ENCODE measurements at places on chromosomes 2 and 18.

GRCh38 chr2:140392824-140393223, 1612.6 kb upstream of the NXPH2 start:
- no peak for DNase-seq

DNA sequence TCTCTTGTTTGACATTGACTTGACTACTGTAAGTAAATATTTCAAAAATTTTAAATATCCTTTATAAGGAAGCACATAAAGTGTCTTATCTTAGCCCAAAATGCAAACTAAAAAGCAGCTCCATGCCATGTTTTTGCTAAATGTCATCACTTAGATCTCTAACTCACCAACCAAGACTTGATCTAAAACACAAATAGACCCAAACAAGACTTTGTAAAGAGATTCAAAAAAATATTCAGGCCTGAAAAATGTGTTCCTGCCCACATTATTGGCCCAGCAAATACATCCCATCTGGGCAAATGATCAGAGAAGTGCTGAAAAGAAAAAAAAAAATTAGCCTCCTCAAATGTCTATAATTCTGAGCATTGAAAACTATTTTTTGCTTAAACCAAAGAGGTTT, 187.6 kb downstream of the MREG start:
- no peak for DNase-seq

- DNase-seq = peak; percentile 23
These were observed 860 bp upstream of the KCNJ3 start for GRCh38 chr2:154697418-154698252.

GRCh38 chr2:28155086-28155485, 237.6 kb upstream of the FOSL2 start:
- no peak for DNase-seq

DNA sequence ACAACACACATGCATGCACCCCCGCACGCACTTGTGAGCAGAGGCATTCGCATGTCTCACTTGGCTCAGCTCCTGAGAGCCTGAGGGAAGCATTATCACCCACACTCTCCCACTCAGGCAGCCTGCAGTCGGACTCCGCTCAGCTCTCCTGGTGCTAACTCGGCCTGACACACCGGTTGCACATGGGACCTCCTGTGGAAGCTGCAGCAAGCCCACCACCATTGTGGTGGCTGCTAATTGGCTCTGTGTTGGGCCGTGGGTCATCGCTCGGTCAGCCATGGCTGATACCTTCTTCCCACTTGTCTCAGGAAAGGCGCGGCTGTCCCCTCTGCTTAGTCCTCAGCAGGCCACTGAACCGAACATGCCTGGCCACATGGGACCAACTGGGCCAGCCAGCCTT, 13.7 kb upstream of the TEX261 start:
- no peak for DNase-seq

GRCh38 chr2:166104773-166105172, 23.0 kb downstream of the SCN1A start:
- DNase-seq = no peak

DNA sequence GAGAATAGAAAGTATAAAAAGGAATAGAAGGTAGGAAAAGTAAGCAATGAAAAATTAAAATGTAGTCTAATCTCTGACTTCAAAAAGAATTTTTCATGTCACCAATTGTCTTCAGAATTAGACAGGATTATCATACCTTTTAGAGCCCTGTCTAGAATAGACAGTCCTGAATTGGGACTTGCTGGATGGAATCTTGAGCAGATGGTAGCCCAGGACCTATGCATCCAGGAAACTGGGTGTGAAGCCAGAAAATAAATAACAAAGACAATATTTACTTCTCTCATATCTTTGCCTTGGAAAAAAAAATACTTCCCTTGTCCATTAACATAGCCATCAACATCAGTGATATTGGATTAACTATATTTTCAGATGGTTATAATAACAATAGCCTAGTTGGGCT, 97.8 kb upstream of the UNC80 start:
- no peak for DNase-seq

- DNase-seq = no peak
These were observed 58.6 kb downstream of the FN1 start for GRCh38 chr2:215377283-215377682.

- DNase-seq = no peak
These were observed 73.7 kb downstream of the RNF144A start for GRCh38 chr2:6990871-6991270.
